OCI-LY7 (cell line): ENCODE measurements at places on chromosomes 3 and 15. TPM values are rescaled to one million over a fixed set of nuclear protein-coding genes. Genes with fewer than 3 reads are reported as not detected.

CHDH gene
- 1.4 and 2.3 TPM in 2 replicates for total RNA-seq

NR1I2 gene
- not detected in 2 replicates for total RNA-seq

MESP2 gene
- not detected in 2 replicates for total RNA-seq

MED12L gene
- 32.7 and 33.8 TPM in 2 replicates for total RNA-seq

DNA sequence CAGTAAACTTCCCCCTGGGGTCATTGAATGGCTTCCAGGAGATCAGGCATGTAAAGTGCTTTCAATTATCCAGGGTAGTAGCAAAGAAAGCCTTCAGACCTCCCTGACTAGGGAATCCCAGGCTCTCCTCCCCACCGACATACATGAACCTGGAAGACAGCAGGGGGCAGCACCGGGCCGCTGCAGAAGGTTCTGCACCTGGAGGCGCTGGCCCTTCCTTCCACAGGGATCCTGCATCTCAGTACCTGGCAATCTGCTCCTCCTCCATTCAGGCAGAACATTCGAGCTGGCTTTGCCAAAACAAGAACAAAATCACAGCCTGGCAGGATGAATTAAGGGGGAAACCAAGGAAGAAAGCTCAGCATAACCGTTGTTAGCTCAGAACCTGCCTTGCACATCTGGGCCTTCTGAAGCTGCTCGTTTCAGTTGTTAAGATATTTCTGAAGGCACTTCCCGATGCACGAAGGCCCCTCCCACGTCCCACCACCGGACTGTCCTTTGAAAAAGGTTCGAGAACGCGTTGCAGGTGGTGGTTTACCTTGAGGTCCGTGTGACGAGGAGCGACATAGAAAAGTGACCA is 237.7 kb downstream of the SLCO3A1 start:
- no peak for DNase-seq
